Inflammatory macrophage treated with lipopolysaccharide for 1 hour (primary cell): ENCODE measurements at places on chromosomes 4 and X.

- DNase-seq = no peak
Observed at GRCh38 chr4:1321946-1322650, 24.9 kb upstream of the UVSSA start.

DNA sequence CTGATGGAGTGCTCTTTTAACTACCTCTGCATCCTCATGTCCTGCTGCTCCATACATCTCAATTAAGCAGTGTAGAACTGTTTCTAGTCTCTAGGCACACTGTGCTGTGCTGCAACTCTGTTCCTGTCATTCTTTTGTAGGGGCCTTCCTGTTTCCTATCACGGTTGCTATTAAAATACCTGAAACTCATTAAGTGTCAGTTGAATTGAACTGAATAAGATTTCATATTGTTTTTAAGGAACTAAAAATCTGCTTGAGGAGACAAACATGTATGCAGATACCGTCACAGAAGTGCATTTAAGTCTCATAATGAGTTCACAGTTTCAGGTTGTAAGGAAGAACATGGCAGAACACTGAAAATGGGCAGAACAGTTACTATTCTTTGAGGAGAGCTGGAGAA, 170.1 kb downstream of the LARP7 start:
- no peak for DNase-seq

GRCh38 chr4:6329478-6330383, 60.1 kb downstream of the WFS1 start:
- DNase-seq = no peak

DNA sequence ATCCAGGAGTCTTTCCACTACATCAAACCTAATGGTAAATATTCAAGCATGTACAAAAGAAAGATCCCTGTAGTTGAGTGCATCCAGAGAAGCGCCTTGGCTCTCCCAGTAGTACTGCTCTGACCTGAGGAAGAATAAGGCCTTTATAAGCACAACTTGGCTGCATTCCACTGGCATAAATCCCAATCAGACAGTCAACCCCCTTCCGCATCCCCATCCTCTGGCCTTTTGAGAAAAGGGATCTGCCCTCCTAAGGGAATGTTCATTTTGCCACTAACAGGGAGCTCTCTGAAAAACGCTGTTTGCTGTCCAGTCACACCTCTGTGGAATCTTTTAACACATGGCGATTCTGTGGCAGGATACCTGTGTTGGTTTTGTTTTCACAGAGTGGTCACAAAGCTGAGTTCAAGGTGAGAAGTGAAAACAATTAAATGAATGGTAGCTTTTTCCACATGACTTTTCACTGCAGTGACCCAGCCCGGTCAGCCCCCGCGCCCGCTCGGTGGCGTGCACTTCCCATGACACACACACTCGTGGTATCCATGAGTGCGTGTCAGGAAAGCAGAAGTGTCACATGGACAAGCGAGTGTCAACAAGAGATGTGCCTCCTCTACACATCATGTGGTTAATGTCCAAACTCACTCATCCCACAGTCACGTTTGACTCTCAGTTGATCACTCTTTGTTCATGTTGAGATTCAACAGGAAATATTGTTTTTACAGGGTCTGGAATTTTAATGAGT, 112.2 kb upstream of the ENPP6 start:
- peak; percentile 98 for DNase-seq

DNA sequence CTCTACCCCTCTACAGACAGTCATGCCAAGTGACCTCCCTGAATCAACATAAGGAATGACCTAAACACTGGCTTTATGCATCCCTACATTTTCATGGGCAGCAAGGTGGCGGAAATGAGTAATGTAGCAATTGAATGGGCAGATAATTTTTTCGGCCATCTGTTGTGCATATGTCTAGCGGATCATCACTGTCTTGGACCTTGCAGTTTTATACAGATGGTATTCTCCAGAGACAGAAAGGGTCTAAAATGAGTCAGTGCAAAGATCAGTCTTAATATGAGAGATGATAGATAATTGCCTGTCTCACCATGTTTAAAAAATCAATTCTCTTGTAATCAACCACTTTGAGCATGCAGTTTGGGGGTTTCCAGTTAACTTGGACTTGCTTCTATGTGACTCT, 177.3 kb upstream of the DKK2 start:
- DNase-seq = no peak

DNA sequence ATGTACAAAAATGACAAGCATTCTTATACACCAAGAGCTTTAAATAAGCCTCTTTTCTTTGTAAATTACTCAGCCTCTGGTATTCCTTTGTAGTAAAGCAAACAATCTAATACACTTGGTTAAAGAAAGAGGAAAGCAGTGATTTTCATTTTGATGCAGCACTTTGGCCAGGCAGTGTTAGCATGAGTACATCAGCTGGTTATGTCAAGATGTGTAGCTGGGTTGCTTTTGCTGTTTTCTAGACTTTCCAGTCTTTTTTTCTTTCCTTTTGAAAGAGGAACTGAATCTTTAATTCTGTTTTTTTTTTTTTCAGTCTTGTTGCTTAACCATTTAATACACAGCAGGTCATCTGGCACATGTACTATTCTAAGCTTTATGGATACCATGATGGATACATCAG, 167.1 kb upstream of the AADAT start:
- DNase-seq = no peak

- DNase-seq = peak; percentile 28
Observed at GRCh38 chrX:13428053-13428786, 108.4 kb upstream of the ATXN3L start.
